ENCODE measurements at places on chromosomes 2 and 18.

GRCh38 chr2:65527451-65528240 lies 95.2 kb upstream of the SPRED2 start:
- H3K27me3 ChIP-seq, result peaks cover 16% of the 10 kb centered on the region
- H3K4me3 ChIP-seq, result no peak overlapping the region
- H3K36me3 ChIP-seq, result no peaks in the 10 kb centered on the region
- no peak for DNase-seq

DNA sequence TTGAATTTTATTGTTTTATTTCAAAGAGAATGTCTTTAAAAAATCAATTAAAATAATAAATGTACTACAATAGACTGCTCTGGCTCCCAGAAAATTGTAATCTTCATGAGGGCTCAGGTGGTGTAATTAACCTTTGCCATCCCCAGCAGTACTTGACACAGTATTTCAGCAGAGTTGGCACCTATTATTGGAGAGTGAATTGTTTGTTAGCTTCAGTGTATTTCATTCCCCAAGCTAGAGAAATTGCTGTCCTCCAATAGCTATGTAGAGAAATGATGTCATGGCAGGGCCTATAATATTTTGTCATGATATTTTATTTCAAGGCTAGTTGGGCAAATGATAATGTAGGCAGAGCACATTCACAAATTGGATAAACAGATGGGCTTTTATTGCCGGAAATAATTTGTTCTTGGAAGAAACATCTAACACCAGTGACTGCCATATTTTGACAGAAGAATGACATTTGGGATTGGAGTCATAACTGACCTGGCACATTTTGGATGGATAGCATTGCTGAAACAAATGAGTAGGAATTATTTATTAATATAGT lies 712.0 kb upstream of the NXPH2 start:
- H3K27me3 ChIP-seq, result no peaks in the 10 kb centered on the region
- no peaks in the 10 kb centered on the region for H3K4me1 ChIP-seq
- no peaks in the 10 kb centered on the region for H3K36me3 ChIP-seq
- DNase-seq, result no peak
- no peak overlapping the region for H3K4me3 ChIP-seq

- peaks cover 12% of the 10 kb centered on the region for H3K27me3 ChIP-seq
- no peak overlapping the region for H3K4me3 ChIP-seq
- DNase-seq, result no peak
- H3K27ac ChIP-seq, result no peak overlapping the region
- no peaks in the 10 kb centered on the region for H3K36me3 ChIP-seq
- H3K4me1 ChIP-seq, result no peaks in the 10 kb centered on the region
These were observed 645.6 kb downstream of the GALR1 start for GRCh38 chr18:77895250-77895649.

DNA sequence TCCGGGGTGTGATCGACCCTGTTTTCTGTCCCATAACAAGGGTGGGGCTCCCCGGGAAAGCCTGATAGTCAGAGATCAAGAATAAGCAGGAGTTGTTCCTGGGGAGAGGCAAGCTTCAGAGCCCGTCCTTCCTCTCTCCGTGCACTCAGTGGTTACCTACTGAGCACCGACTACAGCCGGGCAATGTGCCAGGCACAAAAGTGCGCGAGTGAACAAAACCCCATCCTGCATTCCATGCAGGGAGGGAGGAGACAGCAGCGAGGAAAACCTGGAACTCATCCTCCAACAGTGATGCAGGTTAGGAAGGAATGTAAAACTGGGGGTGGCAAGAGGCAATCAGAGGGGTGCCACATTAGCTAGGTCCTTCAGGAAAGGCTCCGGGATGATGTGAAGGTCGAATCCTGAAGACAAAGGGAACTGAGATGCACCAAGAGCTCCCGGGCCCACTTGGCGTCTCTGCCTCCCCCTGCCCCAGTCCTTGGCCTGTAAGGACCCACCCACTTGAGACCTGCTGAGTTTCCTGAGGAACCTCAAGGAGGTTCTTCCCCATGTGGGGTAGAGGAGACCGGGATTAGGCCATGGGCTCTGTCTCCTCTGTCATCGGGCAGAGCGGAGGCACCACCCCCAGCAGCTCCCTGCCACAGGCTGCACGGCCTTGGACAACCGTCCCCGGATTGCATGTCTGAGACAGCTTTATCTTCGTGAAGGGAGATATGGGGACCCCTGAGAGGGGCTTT lies 198.2 kb downstream of the NDUFA10 start:
- H3K27me3 ChIP-seq, result no peaks in the 10 kb centered on the region
- no peak for DNase-seq
- peaks cover 9% of the 10 kb centered on the region for H3K4me1 ChIP-seq
- no peak overlapping the region for H3K4me3 ChIP-seq
- no peaks in the 10 kb centered on the region for H3K36me3 ChIP-seq
- H3K27ac ChIP-seq, result no peak overlapping the region

GRCh38 chr2:38129481-38129880 lies 53.5 kb upstream of the CYP1B1 start:
- H3K27ac ChIP-seq, result no peak overlapping the region
- H3K4me3 ChIP-seq, result no peak overlapping the region
- H3K27me3 ChIP-seq, result no peaks in the 10 kb centered on the region
- H3K4me1 ChIP-seq, result no peaks in the 10 kb centered on the region
- no peak for DNase-seq

DNA sequence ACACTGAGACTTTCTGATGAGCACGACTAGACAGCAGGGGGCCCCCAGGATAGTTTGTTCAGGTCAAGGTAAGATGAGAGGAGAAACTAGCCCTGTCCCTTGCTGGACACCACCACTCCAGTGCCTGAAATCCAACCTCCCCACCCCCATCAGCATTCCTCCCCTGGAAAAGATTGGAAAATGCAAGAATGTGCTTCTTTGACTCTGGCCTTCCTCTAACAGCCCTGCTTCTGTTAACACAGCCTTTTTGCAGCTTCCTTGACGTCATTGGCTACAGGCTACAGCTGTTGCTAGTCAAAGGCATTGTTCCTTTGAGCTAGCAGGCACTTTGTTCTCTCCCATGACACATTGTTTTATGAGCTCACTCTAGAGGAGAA lies 20.1 kb upstream of the LTBP1 start:
- no peak for DNase-seq
- H3K4me1 ChIP-seq, result no peaks in the 10 kb centered on the region
- no peaks in the 10 kb centered on the region for H3K36me3 ChIP-seq
- no peak overlapping the region for H3K4me3 ChIP-seq

GRCh38 chr2:31137211-31138036 lies 816 bp downstream of the GALNT14 start:
- peaks cover 47% of the 10 kb centered on the region for H3K27me3 ChIP-seq
- peak overlapping the region; percentile 88 for H3K4me3 ChIP-seq
- H3K4me1 ChIP-seq, result peaks cover 7% of the 10 kb centered on the region
- no peaks in the 10 kb centered on the region for H3K36me3 ChIP-seq

GRCh38 chr18:60358516-60358915 lies 14.1 kb downstream of the MC4R start:
- no peak overlapping the region for H3K27ac ChIP-seq
- H3K27me3 ChIP-seq, result no peaks in the 10 kb centered on the region
- H3K4me1 ChIP-seq, result no peaks in the 10 kb centered on the region
- H3K36me3 ChIP-seq, result no peaks in the 10 kb centered on the region
- no peak for DNase-seq
- H3K4me3 ChIP-seq, result no peak overlapping the region

GRCh38 chr2:216015722-216016464 lies 2.5 kb upstream of the MREG start:
- no peaks in the 10 kb centered on the region for H3K36me3 ChIP-seq
- H3K27me3 ChIP-seq, result no peaks in the 10 kb centered on the region
- H3K4me1 ChIP-seq, result peaks cover 64% of the 10 kb centered on the region
